ENCODE measurements at places on chromosomes 1 and 21.

DNA sequence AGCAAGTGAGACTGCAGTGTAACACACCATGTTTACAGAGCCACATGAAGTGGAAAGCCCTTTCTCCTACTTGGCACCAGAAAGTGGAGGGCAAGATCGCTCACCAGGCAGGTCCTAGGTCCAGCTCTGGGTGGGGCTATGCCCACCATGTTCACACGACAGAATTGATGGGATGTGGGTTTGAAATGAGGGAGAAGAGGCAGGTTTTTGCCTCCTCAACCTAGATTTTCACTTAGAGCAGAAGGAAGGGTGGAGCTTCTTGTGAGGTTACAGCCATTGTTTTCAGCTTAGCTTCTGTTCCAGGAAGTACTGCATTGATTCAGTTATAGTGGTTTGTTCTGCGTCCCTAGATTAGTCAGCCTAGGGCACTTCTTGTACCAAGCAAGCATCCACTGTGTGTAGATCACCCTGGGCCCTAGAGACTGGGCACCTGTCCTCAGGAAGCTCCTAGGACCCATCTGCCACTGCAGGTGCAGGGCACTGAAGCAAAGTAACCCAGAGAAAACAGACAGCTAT, 2.3 kb downstream of the CD53 start:
- DNase-seq, result peak; percentile 52

- no peak for DNase-seq
Observed at GRCh38 chr1:196091397-196092135, 516.7 kb downstream of the KCNT2 start.

GRCh38 chr1:38076038-38076437, 29.4 kb upstream of the POU3F1 start:
- peak; percentile 28 for DNase-seq

DNA sequence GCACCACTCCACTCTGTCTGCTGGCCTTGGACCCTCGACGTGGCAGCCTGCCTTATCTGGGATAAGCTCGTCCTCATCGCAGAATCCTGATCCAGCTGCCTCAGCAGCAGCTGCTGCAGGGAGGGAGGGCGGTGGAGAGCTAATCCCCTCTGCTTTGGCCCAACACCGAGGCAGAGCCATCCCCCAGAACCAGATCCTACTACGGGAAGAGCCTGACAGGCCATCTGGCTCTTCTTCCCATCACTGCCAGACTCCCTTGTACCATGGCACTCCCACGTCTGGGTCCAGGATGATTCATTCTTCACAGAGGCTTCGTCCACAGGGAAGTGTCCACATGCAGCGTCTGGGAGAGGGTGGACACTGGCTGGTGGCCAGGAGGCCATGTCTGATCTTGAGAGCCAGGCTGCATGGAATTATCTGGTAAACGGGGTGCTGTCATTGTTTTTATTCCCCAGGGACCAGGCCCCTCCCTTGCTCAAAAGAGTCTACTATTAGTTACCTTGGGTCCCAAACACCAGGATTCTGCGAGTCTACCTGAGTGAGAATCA, 14.6 kb upstream of the PKP1 start:
- DNase-seq, result no peak

- no peak for DNase-seq
Observed at GRCh38 chr1:242523719-242524570, 552 bp downstream of the PLD5 start.

DNA sequence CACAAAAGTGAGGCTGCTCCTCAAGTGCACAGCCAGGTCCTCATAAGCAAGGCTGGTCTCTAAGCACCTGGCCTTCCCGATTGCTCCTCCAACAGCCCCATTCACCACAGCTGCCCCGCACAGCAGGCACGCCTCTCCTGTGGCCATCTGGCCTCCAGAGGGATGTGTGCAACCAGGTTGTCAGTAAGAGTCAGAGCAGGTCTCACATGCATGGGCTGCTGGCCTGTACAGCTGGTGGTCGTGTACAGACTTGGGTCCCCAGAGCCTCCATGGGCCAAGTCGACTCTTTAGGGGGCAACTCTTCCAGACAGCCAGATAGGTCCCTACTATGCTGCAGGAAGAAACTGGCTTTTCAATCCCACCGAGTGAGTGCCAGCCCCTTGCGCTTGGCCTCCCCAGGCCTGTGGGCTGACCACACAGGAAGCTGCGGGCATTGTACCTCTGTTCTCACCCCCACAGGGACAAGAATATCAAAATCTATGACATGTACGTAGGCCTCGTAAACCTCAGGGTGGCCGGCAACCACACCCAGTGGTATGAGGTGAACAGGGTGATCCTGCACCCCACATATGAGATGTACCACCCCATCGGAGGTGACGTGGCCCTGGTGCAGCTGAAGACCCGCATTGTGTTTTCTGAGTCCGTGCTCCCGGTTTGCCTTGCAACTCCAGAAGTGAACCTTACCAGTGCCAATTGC, 1.4 kb downstream of the PRSS38 start:
- no peak for DNase-seq

GRCh38 chr1:193674292-193674944, 488.0 kb upstream of the B3GALT2 start:
- no peak for DNase-seq

DNA sequence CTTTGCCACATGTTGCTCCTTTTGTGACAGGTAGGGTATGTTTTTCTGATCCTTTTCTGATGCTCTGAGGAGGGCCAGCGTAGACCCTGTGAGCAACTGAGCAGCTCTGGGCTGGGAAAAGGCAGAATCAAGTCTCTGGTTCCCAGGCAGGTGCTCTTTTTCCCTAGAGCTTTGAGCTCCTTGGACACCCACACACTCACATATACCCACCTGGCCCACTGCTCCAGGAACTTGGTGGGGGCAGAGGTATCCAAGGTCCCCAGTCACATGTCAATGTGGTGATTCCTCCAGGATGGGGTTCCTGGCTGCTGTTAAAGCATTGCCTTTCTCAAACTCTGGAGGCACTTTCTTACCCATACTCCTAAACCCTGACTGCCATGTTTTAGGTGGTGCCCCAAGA, 5.4 kb downstream of the CD2 start:
- no peak for DNase-seq

- DNase-seq, result no peak
Observed at GRCh38 chr1:52668711-52669110, 29.4 kb downstream of the COA7 start.

DNA sequence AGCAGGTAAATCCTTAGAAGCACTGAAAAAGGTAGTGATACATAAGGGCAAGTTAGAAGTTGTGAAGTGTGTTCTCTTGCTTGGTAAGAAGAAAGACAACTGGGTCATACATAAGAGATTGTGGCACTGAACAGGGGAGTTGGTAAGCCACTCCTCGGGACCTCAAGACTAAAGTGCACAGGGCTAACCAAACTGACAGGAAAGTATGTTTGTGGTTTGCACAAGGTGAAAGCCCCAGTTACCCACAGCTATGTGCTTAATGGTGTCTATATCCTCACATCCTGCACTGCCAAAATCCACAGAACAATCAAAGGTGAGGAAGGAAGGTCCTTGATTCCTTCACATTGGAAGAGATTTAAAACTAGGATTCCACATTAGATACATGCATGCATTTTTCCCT, 276.5 kb downstream of the DNM3 start:
- DNase-seq, result no peak

- peak; percentile 36 for DNase-seq
Observed at GRCh38 chr1:20440785-20441200, 45.2 kb downstream of the CAMK2N1 start.

DNA sequence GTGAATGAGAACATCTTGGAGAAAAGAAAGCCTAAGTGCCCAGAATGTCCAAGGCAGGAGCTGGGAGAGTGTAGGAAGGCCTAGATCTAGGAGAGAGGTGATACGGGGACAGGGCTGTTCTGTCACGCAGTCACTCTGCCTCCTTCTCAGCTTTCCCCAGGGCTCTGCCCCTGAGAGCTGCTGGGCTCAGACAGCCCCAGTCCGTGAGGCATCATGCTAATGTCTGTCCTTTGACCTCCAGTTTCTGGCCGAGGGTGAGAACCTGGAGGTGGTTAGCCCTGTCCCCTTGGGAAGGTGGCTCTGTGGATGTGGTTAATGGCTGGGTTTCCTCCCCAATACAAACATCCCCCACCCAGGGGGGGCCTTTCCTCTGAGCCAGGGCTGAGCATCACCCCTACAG, 63.2 kb downstream of the FAM163A start:
- no peak for DNase-seq

DNA sequence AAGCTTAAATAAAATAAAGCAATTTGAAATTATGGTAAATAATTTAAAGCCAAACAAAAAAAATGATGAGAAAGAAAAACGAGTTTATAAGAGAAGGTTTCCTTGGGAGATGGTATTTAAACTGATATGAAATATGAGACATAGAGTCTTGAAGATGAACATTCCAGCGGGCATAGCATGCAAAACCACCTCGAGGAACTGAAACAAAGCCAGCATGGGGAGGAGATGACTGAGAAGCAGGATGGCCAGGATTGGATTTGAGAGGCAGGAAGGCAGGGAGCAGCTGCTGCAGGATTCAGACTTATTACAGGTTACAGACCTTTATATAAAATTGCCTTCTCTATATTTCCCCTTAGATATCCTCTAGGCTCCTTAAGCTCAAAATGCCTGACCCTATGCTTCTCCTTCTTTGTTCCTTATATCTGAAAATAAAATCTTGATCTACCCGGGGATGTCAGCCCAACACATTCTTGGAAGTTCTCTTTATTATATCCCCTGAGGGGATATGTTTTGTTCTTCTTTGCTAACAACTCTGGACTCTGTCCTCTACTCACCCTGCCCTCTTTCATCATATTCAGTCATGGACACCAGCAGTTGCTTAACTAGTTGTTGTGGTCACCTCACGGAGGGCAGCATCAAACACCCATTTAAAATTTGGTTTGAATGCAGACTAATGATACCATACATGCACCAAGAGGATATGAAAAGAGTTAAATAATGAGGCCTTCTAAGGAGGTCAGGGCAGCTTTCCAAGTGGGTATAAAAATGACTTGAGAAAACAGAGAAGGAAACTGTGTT, 719.1 kb upstream of the B3GALT2 start:
- DNase-seq, result no peak

DNA sequence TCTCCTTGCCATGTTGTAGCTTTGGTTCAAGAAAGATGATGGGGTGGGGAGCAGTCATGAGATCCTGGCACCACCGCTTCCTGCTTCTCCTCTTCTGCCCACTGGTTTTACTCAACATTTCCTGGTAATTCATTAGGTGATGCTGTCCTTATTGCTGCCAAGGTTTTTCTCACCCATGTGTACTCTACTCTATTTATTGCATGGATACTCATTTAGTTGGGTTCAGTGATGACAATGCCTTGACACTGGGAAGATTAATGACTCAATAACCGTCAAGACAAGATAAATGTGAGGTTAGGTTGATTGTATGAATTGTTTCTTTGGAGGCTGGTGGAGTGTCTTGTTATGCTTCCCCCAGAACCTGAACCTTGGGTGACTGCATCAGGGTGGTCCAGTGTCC, 484.2 kb downstream of the SIPA1L2 start:
- no peak for DNase-seq

DNA sequence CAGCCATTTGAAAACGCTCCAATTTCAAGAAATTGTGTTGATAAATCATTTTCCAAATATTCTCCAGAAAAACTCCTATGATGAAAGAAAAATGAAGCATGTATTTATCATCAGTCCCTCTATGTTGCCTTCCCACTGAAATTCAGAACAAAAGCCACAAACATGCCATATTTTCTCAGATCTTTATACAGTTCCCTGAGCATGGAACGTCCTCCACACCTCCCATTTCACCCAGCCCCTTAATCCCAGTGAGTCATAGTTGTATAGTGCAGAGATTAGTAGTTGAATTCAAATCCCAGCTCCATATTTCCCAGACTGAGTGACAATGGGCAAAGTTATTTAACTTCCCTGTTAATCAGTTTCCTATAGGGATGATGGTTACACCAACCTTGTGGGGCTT, 20.6 kb upstream of the NPL start:
- no peak for DNase-seq

- DNase-seq, result peak; percentile 78
Observed at GRCh38 chr1:206030714-206031113, 7.0 kb upstream of the CTSE start.

- DNase-seq, result peak; percentile 55
Observed at GRCh38 chr1:161706113-161706481, 932 bp upstream of the FCRLA start.
